ENCODE measurements at places on chromosomes 5 and 9.

GRCh38 chr9:124631326-124631725 is 124.1 kb upstream of the NR5A1 start:
- DNase-seq: no peak

- no peak for DNase-seq
These were observed 112.6 kb downstream of the RANBP17 start for GRCh38 chr5:170974461-170974860.

- DNase-seq: no peak
These were observed 285.0 kb upstream of the ADAMTSL1 start for GRCh38 chr9:18188971-18189370.

GRCh38 chr5:149265597-149265996 is 6.1 kb upstream of the AFAP1L1 start:
- DNase-seq: no peak

GRCh38 chr9:133632806-133633680 is 3.1 kb upstream of the DBH start:
- no peak for DNase-seq

- no peak for DNase-seq
These were observed 143.5 kb upstream of the PRR16 start for GRCh38 chr5:120320626-120321025.

DNA sequence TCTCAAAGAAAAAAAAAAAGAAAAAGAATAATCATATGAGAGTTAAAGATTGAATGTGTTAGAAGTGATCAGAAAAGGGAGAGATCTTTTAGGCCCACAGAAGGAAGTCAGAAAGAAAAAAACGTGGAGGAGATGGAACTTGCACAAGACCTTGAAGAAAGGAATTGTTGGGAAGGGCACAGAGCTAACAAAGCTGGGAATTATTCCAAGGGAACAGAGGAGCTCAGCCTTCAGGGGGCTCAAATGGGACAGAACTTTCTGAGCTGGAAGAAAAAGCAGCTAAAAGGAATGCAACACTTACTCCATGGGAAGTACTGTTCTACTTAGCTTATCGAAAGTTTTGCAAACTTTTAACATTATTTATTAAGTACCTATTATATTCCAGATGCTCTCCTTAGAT is 153.4 kb upstream of the ADRA1B start:
- no peak for DNase-seq

DNA sequence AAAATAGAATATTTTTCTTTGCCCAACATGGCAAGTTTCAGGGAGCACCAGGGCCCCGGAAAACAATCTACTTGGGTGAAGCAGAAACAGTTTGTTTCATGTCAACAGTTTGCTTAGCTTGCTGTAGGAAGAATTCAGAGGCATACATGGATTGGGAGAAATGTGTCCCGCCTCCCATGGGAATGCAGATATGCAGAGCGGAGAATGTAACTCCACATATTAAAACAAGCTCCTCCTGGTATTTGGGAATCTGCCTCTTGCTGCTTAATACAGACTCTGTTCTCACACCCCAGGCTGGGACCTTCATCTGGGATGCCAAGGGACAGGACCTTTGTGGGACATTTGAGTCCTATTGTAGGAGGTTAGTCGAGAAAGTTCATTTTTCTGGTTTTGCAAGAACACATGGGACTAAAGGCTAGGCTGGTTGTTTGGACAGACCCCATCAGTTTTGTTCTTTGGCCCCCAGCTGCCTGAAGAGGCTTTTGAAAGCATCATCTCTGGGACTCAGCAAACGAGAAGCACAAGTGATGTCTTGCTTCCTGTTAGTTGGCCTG is 220.5 kb upstream of the ADRA1B start:
- no peak for DNase-seq
